ENCODE measurements at places on chromosomes 5 and 9.
A peak's percentile ranks its signal among the peaks of the same experiment; 100 is the strongest.

- DNase-seq, result no peak
Observed at GRCh38 chr5:137496919-137497318, 2.2 kb downstream of the SPOCK1 start.

GRCh38 chr5:2066373-2066772, 183.6 kb upstream of the IRX4 start:
- DNase-seq, result no peak

- no peak for DNase-seq
Observed at GRCh38 chr9:116717150-116717549, 30.0 kb downstream of the TRIM32 start.

DNA sequence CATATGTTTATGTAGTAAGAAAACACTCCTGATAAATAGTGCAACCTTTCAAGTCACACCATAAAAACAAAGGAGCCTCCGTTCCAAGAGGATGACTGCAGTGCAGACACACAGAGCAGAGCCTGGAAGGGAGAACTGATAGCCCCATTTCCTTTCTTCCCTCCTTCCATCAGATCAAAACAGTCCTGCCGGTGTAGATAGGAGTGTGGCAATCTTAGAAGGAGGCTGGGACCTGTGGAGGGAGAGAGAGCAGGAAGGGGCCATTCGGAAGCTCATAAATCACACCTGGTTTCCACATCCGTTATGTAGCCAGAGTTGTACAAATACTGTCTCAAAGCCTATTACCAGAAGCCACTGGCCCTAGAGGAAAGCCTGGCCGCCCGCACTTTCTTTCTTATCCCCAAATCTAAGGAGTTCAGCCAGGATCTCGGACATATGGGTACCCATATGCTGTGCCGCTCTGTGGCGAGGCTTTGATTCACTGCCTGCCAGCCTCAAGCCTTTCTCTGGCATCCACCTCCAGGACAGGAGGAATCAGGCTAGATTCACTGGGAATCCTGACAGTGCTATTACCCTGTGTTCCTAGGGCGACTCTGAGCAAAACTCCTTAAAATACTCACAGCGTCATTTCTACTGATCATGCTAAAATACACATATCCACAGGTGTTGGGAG, 26.9 kb downstream of the DAP start:
- no peak for DNase-seq

DNA sequence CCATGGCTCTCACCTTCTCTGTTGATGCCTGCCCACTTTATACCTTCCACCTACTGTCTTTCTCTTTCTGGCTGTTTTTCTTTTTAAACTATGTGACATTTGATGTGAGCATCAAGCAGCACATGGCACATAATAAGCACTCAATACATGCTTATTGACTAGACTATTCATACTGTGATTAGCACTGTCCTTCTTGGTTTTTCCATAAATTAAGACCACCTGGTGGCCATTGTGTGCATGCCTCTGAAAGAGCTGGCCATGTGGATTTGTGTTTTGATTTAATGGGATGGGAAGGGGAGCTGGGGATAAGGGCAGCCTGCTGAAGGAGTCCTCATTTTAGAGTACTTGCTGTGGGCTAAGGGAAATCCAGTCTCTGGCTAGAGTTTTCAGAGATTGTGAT, 79.4 kb downstream of the ARHGEF28 start:
- DNase-seq, result no peak

GRCh38 chr5:181109489-181110013, 21.4 kb downstream of the OR2V1 start:
- DNase-seq, result no peak

DNA sequence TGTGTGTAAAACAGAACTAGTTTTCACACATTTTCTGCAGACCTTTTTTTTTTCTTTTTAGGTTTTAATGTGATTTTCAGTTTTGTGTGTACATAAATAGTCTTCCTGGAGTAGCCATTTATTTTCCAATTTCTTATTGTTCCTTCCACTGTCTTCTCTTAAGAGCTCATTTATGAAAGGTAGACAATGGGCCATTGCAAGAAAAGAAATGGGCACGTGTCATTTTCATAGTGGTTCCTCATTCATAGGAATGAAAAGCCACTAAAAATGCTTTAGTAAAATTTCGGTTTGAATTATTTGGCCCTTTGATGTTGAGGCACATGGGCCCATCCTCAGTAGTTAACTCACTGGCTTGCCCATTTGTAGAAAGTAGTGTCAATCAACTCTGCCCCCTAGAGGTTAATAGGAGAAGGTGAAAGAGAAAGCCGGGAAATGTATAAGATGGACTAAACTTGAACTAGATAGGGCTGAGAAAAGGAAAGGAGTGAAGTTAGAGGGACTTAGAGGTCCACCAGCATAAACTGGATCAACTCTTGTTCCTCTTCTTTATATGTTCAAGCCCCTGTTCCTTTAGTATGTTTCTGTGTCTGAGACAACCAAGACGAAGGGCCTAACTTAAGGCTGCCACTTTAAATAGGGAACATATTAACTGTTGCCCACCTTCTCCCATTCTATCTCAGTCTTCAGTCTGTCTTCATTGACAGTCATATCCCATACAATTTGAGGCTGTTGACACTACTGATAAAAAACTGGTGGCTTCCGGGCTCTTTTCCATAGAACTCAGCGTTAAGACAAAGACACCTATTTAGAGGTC, 72.6 kb downstream of the SMARCA2 start:
- no peak for DNase-seq

GRCh38 chr9:137078701-137079400, 1.5 kb downstream of the UAP1L1 start:
- no peak for DNase-seq

DNA sequence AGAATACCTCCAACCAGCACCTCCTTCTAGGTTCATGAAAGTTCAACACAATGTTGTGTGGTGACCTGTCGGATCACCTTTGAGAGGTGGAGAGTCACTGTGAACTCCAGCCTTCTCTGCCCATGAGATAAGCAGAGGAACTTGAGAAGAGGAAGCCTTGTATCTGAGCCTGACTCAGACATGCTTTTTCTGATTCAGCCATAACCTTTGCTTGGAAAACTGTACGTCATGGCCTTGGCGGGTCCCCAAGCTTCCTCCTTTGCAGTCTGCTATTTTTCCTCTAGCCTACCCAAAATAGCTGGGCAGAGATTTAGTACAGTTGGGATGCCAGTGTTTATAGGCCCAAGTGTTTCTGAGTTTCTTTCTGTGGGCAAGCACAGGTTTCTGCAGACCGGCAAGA, 274.7 kb downstream of the CETN3 start:
- DNase-seq, result no peak

- DNase-seq, result no peak
Observed at GRCh38 chr5:37043693-37044092, 167.1 kb downstream of the NIPBL start.

DNA sequence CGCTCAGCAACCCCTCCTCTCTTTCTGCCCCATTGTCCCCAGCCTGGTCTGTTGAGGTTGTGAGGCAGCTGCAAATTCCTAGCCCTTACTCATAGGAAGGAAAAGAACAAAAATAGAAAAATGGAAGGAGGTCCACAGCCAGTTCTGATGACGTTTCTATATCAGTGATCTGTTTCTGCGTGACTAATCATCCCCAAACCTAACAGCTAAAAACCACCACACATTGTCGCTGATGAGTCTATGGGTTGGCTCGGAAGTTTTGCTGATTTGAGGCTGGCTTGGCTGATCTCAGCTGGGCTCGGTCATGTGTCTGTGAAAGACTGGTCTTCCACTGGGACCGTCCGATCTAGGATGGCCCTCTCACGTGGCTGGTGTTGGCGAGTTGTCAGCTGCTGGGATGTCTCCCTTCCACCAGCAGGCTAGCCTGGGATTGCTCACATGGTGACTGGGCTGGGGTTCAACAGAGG, 200.6 kb upstream of the ZNF618 start:
- DNase-seq, result no peak

- no peak for DNase-seq
Observed at GRCh38 chr5:36854402-36855140, 22.0 kb upstream of the NIPBL start.

GRCh38 chr5:38866362-38867031, 20.7 kb downstream of the OSMR start:
- no peak for DNase-seq

DNA sequence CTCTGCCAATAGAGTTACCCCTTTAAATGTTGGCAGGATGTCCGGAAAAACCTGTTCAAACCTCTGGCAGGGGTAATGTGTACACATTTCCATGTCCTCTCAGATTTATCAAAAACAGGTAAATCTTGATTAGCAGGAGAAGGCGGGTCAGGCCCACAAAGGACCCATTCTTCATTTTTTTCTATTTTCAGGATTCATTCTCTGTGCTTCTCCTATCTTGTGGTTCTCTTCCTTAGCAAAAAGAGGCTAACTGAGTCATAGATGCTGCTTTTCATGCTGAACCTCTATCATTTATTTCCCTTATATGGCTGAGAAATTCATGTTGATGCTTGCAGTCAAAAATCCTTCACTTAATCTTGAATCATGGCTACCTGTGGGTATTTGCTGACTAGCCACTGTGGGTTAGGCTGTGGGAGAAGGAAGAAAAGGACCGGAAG, 112.7 kb upstream of the IQGAP2 start:
- peak; percentile 5 for DNase-seq

DNA sequence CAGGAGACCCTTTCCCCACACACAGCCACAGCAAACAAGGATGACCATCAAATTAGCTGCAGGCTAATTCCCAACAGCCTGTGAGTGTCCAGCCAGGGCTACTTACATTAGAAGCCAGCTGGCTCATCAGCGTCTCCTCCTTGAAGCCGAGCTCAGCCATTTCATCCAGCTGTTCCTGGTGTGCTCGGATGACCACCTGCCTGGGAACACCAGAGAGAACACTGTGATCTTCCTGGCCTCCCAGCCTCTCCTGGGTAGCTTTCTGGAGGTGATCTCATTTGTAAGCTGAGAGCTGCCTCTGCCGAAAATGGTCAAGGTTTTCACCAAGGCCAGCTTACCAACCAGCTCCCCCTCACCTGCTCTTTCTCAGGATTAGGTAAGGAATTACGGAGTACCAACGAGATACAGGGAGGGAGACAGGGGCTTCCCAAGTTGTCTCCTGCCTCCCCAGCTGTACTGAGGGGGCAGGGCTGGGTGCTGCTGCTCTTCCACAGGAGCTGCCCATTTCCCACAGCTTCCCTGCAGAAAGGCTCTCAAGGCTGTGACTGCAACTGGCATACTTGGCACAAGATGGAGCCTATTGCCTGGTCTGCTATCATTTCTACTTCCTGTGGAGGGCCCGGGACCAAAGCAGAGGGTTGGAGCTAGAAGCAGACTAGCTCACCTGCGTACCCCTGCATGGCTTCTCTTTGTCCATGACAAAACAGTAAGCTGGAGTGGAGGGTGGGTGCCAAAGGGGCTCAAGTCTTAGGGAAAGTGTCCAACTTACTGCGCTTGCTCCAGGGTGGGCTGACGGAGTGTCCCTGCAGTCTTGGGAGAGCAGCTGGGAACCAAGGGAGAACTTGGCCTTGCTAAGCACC, 73.9 kb downstream of the KIF24 start:
- no peak for DNase-seq

- DNase-seq, result no peak
Observed at GRCh38 chr9:92506184-92506857, 24.0 kb upstream of the ASPN start.

- DNase-seq, result no peak
Observed at GRCh38 chr5:146516151-146516475, at the start of gene GPR151. GPR151 (minus strand) TSS chr5:146516190; CDS start chr5:146516113, 77 bp downstream.

Data from NCI-H2029 (cell line).